Tongue (tissue), 3 donors: ENCODE measurements at places on chromosomes 5 and 9. TPM values are rescaled to one million over a fixed set of nuclear protein-coding genes. Genes with fewer than 3 reads are reported as not detected.

DNA sequence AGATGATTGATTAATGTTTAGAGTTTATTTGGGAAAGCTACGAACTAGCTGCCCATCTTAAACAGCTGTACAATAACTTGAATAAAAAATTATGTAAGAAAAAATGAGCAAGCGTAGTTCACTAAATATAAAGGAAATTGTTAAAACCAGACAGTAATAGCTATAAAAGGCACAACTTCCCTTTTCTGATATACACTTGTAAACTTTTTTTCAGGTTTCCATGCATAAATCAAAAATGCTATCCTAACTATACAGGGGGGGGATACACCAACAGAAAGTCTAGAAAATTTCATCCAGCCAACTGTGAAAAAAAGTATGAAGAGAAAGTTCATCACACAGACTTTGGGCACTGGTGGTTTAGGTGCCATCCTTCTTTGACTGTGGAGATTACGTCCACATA is 122.3 kb downstream of the NR3C1 start:
- no peak for DNase-seq

ENTPD8 gene
- 0.31 TPM for total RNA-seq

DNA sequence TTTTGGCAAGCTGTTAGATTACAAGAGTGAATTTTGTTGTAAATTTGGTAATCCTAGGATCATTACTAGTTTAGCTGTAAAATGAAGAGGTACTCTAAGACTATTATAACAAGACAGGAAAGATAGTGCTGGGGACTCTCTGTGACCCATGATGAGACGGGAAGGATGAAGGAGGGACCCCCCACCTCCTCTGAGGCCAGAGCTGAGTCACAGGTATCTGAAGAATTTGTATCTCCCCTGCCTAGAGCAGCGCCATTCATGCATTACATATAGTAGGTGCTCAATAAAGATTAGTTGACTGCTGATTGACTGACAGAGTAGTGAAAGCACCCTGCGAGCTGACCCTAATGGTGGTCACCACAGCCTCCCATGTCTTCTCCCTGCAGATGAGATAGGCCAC is 202.8 kb downstream of the SNX18 start:
- DNase-seq, result no peak

DNA sequence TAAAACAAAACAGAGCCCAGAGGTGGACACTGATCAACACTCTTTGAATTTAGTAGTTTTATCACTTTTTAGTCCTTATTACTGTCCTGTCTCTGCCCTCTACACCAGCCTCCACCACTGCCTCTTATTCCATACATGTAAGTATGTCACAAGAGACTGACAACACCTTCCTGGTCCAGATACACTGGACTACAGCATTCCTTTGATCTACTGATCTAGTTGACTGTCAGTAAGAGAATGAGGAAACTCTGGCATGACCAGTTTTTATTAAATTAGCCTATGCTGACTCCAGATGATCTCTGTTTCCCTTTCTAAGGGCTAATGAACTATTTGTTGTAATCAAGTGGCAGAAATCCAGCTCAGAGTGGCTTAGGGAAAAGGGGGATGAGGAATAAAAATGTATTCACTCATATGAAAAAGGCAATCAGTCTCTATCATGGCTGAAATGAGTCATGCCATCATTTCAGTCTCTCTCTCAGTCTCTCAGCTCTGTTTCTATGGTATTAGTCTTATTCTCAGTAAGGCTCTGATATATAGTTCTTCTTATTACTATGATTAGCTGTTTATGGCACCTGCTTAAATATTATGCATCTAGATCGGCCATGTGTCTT is 5.5 kb downstream of the ARHGEF37 start:
- no peak for DNase-seq

DNA sequence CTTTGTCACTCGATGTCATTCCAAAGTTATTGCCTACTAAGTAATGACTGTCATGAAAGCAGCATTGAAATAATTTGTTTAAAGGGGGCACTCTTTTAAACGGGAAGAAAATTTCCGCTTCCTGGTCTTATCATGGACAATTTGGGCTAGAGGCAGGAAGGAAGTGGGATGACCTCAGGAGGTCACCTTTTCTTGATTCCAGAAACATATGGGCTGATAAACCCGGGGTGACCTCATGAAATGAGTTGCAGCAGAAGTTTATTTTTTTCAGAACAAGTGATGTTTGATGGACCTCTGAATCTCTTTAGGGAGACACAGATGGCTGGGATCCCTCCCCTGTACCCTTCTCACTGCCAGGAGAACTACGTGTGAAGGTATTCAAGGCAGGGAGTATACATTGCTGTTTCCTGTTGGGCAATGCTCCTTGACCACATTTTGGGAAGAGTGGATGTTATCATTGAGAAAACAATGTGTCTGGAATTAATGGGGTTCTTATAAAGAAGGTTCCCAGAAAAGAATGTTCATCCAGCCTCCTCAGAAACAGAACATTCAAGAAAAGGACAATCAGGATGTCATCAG is 11.3 kb downstream of the TLR4 start:
- no peak for DNase-seq

DNA sequence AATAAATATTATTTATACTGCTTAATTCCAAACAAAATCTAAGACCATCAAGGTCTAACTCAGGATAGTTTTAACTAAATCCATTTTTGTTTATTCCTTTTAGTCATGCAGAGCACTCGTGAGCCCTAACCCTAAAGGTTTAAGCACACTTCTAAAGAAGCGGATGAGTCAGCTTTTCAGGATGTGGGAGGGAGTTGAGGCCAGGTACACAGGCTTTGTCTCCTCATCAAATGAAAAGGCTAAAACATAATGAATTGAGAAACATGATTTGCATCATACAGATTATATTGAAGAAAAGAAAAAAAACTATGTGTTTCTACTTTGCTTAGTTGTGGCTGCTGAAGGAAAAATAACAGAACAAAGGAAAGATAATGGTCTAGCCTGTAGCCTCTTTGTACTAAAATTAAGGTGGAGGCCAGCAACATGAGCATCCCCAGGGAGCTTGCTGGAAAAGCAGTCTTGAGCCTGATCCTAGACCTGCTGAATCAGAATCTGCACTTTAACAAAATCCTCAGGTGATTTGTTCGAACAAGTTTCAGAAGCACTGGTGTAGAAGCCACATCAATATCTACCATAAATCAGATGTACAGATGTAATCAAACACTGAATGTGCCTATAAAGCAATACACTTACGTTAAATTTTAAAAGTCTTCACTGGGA is 21.1 kb upstream of the ISCA1 start:
- DNase-seq, result no peak
